ENCODE measurements at places on chromosomes 12 and 14. TPM values are rescaled to one million over a fixed set of nuclear protein-coding genes. Genes with fewer than 3 reads are reported as not detected.
A peak's percentile ranks its signal among the peaks of the same experiment; 100 is the strongest.

DNA sequence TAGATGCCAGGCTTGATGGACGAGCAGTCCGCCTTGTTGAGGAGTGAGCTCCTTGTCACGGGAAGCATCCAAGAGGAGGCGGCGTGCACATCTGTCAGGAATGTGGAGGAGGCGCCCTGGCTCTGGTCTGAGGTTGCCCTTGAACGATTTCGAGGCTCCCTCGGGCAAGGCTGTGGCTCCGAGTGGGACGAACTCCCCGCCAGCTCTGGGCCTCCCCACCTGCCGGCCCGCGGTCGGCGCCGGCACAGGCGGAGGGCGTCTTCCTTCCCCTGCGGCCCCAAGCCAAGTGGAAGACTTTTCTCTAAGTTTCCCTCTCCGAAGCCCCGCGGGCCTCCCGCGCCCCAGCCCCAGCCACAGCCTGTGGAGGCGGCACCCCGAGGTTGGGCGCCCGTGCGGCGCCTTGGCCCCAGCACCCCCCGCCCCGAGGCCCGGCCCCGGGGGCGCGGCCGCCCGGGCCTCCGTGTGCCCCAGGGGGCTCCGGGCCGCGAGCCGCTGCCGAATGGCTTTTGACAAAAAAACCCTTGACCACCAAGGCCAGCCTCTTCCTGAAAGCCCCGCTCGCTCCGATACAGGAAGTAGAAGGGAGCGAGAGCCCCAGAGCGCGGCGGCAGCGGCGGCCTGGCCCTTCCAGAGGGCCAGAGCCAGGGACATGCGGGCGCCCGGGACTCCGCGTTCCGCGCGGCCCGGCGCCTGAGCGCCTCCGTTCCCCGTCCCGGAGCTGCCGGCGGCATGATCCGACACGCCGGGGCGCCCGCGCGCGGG, at the start of gene RIN3:
RIN3 (plus strand) TSS at position 578 of the 762 bp plus-strand sequence; CDS start at position 730, 152 bp downstream.
- DNase-seq, result peak; percentile 84

DNA sequence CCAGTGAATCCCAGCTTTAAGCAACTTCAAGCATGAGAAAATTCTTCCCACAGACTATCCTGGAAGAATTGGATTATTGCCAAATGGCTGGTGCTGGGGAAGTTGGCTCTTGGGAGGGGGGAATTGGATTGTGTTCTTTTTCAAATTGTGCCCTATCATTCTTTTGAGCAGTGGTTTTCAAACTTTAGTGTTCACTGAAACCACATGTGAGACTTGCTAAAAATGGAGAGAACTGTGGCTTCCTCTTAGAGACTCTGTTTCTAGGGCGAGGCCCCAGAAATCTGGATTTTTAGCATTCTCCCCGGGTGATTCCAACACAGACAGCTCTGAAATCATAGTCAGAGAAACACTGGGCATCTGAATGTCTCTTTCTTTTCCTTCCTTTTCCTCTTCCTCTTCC, 14.3 kb upstream of the OTUB2 start:
- DNase-seq, result no peak

DNA sequence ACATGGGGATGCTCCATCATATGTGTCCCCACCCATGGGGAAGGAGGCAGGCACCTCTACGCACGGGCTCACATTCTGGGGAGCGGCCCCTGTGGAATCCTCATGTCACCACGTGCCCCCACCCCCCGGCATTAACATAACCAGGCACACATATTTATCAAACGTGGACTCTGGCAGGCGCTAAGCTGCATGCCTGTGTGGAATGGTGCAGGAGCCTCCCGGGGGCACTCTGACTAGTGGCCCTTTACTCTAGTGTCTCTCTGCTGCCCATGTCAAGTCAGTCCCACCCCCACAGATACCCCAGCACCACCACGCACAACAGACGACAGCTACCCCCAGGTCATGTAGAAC, 66.1 kb downstream of the CCDC88C start:
- no peak for DNase-seq

GRCh38 chr12:90233168-90234100, 524.8 kb upstream of the ATP2B1 start:
- no peak for DNase-seq

DNA sequence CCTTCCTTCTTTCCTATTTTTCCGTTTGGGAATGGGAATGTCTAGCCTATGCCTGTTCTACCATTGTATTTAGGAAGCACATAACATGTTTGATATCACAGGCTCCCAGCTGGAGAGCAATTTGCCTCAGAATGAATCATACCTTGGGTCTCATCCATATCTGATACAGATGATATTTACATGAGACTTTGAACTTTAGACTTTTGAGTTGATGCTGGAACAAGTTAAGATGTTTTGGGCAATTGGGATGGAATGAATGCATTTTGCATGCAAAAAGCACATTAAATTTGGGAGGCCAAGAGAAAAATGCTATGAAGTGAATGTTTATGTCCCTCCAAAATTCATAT, 61.9 kb upstream of the BEGAIN start:
- peak; percentile 28 for DNase-seq

- DNase-seq, result peak; percentile 88
Measured at GRCh38 chr12:32482226-32482625, 82.9 kb downstream of the FGD4 start.

- DNase-seq, result peak; percentile 68
Measured at GRCh38 chr12:93098077-93098476, 169.0 kb upstream of the EEA1 start.

DNA sequence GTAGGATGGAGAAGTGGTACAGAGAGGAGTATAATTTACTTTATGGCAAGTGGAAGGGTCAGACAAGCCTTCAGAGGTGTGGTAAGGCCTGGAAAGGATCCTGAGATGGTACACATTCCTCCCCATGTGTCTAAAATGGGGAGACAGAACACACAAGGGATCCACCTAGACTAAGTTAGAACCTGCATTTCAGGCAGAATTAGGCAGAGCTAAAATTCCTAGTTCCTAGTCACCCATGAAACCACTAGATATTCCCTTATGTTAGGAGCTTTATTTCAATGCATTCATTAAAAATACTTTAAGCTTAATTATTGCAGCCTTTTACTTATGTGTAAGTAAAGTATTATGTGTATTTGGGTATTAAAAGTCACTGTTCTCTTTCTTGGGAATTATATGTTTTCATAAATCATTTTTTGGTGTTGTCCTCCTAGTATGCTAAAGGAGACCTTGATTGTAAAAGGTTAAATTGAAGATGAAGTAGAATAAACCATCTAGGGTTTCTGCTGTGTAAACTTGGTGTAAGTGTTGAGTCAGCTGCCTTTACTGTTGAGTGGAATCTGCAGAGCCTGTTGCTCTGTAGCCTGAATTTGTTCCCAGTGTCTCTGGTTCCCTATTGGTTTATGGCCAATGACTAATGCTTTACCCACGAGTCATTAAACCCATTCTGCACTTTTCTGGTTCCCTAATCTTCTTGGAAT, 423.2 kb downstream of the ATP23 start:
- peak; percentile 58 for DNase-seq

- no peak for DNase-seq
Measured at GRCh38 chr12:60078026-60078425, 482.2 kb downstream of the SLC16A7 start.

- DNase-seq, result no peak
Measured at GRCh38 chr12:44874981-44875416, 1.1 kb downstream of the NELL2 start.

- no peak for DNase-seq
Measured at GRCh38 chr14:100651999-100652508, 64.8 kb upstream of the BEGAIN start.

NTF3 gene
- 3.1 TPM for polyA plus RNA-seq

TMTC3 gene
- 14.0 TPM for polyA plus RNA-seq

ZNF740 gene
- 27.6 TPM for polyA plus RNA-seq

Measured in muscle of leg (tissue), 16 donors.